Aorta (tissue), 5 donors: ENCODE measurements at places on chromosomes 16 and 17. TPM values are rescaled to one million over a fixed set of nuclear protein-coding genes. Genes with fewer than 3 reads are reported as not detected.
A peak's percentile ranks its signal among the peaks of the same experiment; 100 is the strongest.

- DNase-seq, result no peak
These were observed 9.3 kb upstream of the WBP2 start for GRCh38 chr17:75864448-75864871.

DNA sequence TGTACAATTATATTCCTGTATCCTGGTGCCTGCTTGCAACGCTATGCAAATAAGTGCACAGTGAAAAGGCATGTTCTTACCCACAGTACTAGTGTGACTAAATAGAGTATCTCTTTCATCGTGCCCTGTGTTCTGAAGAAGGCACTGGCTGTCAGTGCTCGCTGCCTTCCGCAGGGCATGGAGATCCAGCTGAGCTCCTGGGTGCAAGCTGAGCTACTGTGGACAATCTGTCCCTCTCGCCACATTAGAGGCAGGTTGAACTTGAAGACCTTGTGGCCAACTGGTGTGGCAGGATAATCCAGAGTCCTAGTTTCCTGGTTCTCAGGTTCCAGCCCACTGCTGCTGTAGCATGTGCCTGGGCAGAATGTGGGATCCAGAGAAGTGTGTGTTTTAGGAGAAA, 1.9 kb upstream of the ST6GALNAC1 start:
- DNase-seq, result no peak

DNA sequence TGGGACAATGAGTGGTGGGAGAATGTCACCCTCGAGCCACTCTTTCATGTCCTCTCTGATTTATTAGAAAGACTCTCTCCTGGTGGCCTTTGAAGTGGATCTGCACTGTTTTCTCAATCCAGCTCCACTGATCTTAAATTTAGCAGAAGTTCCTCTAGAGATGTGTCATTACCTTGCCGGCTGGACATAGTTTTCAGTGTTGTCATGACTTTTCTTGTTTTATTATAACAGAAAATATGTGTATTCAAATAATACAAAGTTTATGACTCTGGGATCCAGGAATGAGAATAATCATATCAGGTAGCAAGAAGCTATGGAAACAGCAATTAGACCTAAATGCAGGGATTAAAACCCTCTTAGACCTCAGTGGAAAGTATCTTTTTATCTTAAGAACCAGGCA, 247.5 kb upstream of the ELAC2 start:
- DNase-seq, result no peak

- DNase-seq, result no peak
These were observed 17.4 kb downstream of the ZNF423 start for GRCh38 chr16:49838441-49839016.

GRCh38 chr17:44210342-44211192, 8.9 kb downstream of the UBTF start:
- peak; percentile 93 for DNase-seq

- DNase-seq, result peak; percentile 35
These were observed 19.0 kb downstream of the MED24 start for GRCh38 chr17:40035162-40035559.

The DBNDD1 gene
- total RNA-seq, result 1.1 TPM

DNA sequence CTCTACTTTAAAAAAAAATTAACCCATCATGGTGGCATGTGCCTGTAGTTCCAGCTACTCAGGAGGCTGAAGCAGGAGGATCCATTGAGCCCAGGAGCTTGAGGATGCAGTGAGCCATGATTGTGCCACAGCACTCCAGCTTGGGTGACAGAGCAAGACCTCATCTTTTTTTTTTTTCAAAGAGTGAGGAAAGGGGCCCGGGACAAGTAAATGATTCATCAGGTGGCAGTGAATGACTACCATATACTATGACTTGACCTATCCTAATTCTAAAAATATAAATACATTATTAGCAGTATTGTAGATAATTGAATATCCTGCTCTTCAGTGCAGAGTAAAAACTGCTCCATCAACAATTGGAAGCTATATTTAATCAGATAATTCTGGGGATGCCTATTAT, 55.3 kb downstream of the CLUH start:
- no peak for DNase-seq

- peak; percentile 81 for DNase-seq
These were observed 5.1 kb downstream of the CLEC16A start for GRCh38 chr16:10949424-10949970.

DNA sequence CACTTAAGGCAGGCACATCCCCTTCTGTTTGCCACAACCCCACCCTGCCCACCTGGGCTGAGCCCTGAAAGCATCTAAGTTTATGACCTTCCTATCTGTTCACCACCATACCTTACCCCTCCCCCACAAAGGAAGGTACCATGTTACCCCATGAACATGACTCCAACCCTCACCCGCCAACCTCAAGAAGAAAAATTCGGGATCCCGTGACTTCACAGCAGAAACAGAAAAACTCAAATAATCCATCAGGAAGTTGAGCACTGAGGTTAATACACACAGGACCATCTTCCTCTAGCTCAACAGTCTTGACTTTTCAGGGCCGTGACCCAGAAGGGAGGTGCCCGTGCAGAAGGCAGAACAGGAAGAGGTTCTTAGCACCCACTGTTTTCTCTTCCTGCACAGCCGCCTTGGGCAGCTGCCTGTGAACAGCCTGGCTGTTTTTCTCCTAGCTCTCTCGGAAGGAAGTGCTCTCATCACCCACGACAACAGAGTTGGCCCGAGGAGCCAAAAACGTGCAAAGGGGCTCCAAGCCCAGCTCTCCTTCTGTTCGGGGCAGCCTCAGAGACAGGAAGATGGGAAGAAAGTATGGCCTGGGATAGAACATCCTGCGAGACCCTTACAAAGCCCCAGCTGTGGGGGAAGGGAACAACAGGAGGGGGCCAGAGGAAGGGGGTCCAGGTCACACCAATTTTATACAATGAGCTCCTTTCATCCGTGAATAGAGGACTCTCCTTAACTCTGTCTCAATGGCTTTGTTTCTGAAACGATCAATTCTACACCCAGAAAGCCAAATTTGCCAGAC, 101.1 kb downstream of the XYLT1 start:
- DNase-seq, result peak; percentile 82

The ADORA2B gene
- 1.2 TPM for total RNA-seq

DNA sequence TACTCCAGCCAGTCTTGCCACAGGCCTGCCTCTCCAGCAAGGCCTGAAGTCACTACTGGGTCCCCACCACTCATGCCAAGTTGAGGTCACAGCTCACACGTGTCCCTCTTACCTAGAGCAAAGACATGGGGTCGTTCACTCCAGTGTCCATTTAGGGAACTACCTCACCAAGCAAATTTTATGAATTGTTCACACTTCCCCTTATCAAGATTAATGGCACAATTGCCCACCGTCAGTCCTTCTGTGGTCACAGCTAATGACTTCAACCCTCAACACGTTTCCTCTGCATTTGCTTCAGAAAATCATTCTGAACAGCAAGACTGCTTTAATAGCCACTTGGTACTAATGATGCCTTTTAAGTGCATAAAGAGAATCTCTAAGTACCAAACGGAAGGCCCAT, 14.6 kb downstream of the IRX6 start:
- DNase-seq, result no peak

GRCh38 chr16:10972108-10972818, 27.9 kb downstream of the CLEC16A start:
- no peak for DNase-seq

The SLC52A1 gene
- total RNA-seq, result not detected

The PRR35 gene
- not detected for total RNA-seq

- no peak for DNase-seq
These were observed 123.7 kb upstream of the AXIN2 start for GRCh38 chr17:65685110-65685509.

DNA sequence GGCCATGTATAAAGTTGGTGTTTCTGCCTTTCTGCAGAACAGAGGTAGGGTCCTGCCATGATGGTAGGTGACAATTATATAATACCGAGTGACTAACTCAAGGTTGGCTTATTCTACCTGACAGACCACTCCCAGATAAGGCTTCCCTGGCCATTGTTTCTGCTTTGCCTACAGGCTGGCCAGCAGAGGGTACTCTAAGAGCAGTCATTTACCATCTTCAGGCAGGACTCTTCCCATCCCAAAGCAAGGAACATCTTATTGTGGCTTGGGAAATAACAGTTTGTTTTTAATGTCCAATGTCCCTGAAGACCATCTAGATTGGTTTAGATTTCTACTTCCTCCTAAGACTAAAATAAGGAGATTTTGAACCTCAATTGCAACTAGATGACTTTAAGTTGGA, 74.1 kb downstream of the SNX11 start:
- DNase-seq, result no peak

DNA sequence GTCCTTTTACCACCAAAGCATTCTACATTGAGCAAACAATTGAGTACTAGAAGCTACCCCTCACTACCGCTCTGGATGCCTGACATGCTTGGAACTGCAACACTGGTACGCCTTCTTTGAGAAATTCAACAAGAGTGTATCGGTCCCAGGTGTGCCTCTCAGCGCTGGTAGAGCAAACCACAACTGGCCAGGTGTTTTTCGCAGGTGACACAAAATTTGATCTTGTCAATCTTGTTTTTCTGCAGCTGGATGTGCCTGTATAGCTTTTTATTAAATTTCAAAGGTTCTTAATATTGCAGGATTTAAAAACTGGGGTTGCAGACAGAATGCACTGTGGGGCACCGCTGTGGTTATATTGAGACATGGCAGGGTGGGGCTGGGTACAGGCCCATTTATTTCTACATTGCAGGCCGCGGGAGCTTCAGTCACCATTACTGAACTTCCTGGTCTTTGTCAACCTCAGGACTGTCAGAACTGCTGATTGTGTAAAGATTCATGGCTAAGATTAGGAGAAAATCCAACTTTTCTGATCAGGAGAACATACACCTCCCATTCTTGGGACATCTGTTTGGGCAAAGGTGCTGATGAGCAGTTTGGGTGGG, 4.5 kb upstream of the SNX20 start:
- peak; percentile 45 for DNase-seq

The KCNH4 gene
- total RNA-seq, result 0.15 TPM

The TSR1 gene
- 18.5 TPM for total RNA-seq

- DNase-seq, result no peak
These were observed 92.8 kb downstream of the AMFR start for GRCh38 chr16:56332464-56333079.

The SCGB1C2 gene
- not detected for total RNA-seq

The PIK3R6 gene
- total RNA-seq, result 3.5 TPM

The AOC3 gene
- 344 TPM for total RNA-seq

GRCh38 chr16:337975-338575, 14.4 kb downstream of the AXIN1 start:
- no peak for DNase-seq

The CD79B gene
- 7.1 TPM for total RNA-seq

DNA sequence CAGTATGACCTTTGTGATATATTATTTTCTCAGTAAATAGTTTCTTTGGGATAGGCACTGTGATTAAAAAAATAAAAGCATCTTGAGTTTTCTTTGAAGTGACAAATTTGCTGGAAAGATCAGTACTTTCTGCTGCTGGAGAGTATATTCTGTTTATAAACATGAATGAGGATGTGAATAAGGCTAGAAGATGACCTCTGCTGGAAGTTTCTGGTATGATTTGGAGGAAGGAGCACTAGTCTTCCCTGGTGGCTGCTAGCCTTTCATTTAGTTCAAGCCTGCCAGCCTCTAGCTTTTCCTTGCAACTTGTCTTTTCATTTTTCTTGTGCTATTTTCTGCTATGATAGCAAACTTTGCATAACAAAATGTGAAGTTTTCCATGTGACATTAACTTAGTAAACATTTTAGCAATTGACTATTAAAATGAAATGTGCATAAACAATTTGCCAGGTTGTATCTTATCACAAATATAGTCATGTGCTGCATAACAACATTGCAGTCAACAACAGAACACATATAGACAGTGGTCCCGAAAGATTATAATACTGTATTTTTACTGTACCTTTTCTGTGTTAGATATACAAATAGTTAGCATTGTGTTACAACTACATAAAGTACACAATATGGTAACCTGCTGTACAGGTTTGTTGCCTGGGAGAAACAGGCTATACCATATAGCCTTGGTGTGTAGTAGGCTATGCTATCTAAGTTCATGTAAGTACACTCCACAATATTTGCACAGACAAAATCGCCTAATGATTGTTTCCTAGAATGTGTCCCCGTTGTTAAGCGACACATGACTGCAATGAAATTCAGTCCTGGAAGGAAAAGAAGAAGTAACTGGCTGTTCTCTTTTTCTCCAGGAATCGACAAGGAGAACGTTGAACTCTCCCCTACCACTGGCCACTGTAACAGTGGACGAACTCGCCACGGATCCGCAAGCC, 18.1 kb upstream of the RAB11FIP4 start:
- DNase-seq, result no peak

DNA sequence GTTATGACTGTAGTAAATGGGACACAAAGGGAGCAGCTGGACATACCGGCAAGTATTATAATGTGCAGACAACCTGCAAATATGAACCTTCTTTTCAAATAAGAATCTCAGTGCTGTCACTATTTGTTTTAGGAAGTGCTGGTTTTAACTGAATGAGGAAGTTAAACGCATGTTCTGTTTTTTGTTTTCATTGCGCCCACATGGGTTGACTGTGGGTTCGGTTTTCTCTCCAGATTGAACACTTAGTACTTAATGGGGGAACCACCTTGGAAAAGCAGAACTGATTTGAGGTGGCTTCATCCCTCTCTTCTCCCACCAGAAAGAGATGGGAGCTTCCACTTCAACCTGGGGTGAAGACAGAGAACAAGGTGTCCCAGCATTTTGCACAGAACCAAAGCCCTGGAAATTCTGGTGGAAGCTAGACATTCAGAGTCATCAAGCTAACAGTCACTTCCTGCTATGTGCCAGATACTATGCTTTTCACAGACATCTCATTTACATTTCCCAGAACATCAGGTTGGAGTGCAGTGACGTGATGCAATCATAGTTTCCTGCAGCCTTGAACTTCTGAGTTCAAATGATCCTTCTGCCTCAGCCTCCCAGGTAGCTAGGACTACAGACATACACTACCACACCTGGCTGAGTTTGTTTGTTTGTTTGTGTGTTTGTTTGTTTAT, 149.8 kb downstream of the CDH13 start:
- DNase-seq, result no peak

DNA sequence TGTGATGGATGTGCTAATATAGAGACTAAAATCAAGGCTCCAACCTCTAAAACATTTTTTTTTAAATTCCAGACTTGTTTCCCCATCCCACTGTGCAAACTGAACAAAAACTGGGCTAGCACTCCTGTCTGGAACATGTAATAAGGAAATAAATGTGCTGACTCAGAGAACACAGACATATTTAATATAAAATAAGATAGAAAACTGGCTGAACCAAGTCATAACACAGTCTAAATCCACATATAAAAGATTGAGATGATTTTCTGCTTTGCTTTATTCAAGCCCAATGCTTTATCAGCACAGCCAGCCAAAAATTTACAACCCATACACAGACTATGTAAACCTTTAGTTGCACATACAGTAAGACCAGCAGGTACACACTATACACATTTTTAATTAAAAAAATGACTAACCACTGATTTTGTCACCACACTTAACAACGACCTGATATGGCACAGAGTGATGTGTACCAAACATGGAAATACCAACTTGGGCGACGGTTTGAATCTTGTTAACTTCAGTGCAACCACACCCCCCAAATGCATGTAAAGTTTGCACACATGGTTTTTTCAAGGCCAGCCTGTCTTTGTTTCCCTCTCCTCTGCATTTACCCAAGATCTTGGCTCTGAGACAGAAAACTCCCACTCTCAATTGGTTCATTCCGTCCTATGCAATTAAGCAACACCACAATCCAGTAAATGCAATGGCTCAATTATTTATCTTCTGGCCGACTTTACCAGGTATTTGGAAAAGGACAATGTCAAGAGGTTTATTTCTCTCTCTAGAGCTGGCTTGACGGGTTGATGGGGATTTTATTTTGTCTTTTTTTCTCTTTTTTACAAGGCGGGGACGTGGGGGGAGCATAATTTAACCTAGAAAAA, 1.2 kb downstream of the STAT3 start:
- no peak for DNase-seq

GRCh38 chr16:64180136-64180900, 941.5 kb downstream of the CDH11 start:
- DNase-seq, result no peak
